ENCODE measurements at places on chromosomes 2 and 18. TPM values are rescaled to one million over a fixed set of nuclear protein-coding genes. Genes with fewer than 3 reads are reported as not detected.

Gene GAD1
- total RNA-seq: 0.16 TPM

Gene BMP10
- total RNA-seq: not detected

Gene LIPG
- 3.4 TPM for total RNA-seq

Gene UGT1A10
- total RNA-seq: not detected

Gene SH3RF3
- 3.1 TPM for total RNA-seq

Gene NPHP1
- 1.9 TPM for total RNA-seq

Gene CENPA
- 6.7 TPM for total RNA-seq
